ENCODE measurements at places on chromosomes 3 and 15.

- DNase-seq = no peak
These were observed 13.5 kb downstream of the PTPRG start for GRCh38 chr3:61574854-61575253.

- no peak for DNase-seq
These were observed 58.2 kb downstream of the RAB7A start for GRCh38 chr3:128784232-128784631.

DNA sequence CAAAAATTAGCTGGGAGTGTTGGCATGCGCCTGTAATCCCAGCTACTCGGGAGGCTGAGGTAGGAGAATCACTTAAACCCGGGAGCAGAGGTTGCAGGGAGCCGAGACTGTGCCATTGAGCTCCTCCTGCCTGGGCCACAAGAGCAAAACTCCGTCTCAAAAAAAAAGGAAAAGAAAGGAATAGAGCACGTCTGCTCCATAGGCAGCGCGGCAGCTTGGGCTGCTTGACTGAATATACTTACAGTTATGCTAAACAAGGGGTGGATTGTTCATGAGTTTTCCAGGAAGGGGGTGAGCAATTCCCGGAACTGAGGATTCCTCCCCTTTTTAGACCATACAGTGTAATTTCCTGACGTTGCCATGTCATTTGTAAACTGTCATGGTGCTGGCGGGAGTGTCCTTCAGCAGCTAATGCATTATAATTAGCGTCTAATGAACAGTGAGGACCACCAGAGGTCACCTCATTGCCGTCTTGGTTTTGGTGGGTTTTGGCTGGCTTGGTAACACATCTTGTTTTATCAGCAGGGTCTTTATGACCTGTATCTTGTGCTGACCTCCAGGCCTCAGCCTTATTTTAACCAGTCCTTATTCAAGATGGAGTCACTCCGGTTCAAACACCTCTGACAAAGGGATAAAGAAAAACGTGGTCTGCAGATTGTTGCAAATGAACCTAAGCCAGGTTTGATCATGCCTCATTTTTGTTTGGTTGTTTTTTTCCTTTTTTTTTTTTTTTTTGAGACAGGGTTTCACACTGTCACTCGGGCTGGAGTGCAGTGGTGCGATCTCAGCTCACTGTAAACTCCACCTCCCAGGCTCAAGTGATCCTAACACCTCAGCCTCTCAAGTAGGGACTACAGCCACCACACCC lies 24.9 kb upstream of the SENP5 start:
- no peak for DNase-seq

- no peak for DNase-seq
These were observed 21.1 kb upstream of the RHO start for GRCh38 chr3:129507181-129507831.

GRCh38 chr3:78880603-78881461 lies 887.0 kb downstream of the ROBO1 start:
- no peak for DNase-seq

DNA sequence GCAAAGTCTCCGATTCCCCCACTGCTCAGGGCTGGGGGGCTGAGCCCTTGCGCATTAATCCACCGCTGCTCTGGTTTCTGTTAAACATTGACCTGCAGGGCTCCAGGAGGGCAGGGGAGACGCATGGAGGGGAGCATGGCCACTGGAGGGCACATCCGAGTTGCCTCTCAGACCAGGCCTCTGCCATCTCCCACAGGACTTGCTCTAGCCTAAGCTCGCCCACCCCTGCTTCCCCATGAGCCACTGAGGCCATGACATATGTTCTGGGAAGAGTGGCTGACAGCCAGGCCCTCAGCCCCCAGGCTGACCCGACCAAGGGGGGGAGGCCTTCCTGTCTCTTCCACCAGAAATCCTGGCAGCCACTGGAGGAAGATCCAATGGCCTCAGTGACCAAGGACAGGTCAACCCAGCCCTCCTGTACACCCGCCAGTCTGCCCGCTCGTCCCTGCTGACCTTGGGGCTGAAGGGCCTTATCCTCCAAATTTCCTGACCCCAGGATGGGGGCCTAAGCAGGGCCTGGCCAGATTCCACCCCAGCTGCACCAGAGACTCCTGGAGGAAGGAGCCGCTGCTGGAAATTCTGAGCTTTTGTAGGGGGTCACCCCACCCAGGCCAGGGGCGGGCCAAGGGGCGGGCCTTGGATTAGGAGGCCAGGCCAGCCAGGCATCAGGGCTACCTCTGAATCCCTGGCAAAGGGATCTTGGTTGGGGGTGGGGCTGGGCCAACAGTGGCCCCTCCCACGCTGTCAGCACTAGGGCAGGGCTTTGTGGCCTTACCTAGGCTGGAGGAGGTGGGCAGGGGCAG lies at the start of gene HYAL1:
Gene HYAL1, minus strand, starts transcription at position 562 of the 803 bp plus-strand sequence. CDS start 618 bp downstream, outside the sequence.
- no peak for DNase-seq

DNA sequence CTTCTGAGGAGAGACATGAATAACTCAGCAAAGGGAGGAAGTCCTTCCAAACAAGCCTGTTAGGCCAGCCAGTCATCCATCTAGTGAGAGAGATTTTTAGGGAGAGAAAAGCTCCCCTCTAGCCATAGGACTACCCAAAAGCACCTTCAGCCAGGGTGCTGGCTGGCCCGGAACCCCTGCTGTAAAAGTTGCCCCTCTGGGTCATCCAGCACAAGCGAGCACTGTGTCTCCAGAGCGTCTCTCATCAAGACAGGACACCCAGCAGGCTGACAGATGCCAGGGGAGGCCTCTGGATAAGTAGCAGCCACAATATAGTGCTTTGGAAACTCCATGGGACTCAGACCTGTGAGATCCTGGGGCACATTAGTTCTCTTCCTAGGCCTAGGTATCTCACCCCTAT lies 24.5 kb downstream of the ANXA2 start:
- DNase-seq = no peak
